ENCODE measurements at places on chromosomes 2 and 18.

DNA sequence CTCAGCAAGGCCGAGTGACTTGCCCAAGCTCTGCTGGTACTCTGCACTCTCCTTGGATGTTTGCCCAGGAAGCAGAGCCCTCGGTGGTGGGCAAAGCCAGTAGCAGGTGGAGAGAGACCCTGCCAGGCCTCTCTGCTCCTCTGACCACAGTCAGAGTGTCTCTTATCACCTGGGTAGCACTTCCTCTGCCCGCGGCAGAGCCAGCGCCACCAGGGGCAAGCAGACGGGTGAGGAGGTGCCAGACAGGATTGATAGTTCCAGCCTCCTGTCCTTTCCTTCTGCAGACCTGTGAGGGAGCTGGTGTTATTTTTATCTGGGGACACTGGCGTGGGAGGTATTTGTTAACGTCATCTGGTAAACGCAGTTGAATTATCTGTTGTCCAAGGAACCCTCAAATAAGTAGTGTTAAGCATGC, 152.9 kb downstream of the SMAD7 start:
- no peak for DNase-seq

GRCh38 chr2:128347701-128348539, 29.3 kb upstream of the HS6ST1 start:
- no peak for DNase-seq

GRCh38 chr2:121075006-121075551, 209.9 kb downstream of the TFCP2L1 start:
- no peak for DNase-seq

DNA sequence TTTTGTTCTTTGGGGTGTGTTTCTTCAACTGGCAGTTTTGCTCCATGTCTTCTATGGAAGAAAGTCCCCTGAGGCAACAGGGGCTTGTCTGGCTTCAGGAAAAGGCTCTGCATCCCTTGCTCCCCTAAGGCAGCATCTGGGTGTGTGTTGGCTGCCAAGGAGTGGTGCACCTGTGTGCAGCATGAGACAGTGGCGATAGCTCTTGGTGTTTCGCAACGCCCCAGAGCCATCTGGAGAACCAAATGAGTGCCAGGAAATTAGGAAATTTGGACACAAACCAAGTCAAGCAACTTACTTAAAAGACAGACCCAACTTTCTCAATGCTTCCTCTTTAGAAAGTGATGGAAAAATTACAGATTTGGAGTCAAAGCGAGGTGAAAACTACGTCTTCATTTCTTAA, 1044.4 kb upstream of the CNTNAP5 start:
- DNase-seq, result no peak

GRCh38 chr18:424071-424661, 76.3 kb downstream of the COLEC12 start:
- no peak for DNase-seq

DNA sequence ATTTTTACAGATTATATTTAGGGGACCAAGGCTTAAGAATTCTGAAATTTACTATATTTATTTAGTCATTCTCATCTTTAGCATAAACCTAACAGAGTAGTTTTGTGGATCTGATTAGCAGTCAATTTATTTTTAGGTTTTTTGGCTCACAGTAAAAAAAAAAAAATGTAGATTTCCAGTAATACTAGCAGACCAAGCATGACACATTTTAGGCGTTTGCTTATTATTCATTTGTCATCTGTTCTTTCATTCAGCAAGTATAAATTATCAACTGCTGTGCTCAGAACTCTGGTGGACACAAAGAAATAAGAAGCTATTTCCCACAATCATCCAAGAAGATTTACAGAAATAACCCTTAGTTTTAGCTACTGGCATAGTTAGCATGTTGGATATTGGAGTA, 20.6 kb downstream of the PDE1A start:
- DNase-seq, result no peak

- no peak for DNase-seq
These were observed 63.5 kb upstream of the FN1 start for GRCh38 chr2:215499331-215499730.

- DNase-seq, result no peak
These were observed 665.8 kb upstream of the ID2 start for GRCh38 chr2:8015848-8016600.

- no peak for DNase-seq
These were observed 2.7 kb downstream of the PER2 start for GRCh38 chr2:238285653-238286082.

DNA sequence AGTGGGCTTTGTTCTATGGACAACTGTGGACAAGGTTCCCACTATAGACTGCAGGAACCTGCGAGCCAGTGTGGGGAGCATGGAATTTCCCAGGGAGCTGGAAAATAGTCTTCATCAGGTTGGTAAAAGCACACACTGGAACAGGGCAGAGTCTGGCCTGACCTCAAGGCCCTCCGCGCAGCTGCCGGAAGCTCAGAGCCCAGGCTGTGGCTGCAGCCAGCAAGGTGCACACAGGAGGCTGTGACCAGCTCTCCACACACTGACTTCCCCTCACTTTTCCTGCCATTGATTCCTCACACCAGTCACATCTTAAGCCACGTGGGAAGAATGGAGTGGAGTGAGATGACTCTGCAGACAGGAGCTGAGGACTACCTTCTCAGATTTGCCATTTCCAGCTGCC, 19.1 kb downstream of the MAL start:
- no peak for DNase-seq

DNA sequence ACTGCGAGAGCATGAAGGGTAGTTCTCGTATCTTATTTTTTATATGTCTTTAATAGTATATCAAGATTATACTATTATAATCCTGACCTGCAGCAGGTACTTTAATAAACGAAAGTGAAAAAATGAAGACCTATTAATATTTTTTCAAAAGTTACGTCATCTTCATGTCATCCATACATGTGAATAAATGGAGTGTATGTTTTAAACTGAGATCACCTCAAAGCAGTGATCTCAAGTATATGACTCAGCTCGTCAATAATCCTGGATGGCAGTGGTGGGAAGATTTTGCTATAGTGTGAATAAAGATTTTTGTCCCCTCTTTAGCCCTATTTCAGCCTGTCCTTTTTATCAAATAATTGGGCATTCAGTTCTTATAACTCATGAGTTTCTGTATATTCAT, 166.3 kb upstream of the FBXO11 start:
- no peak for DNase-seq
